ENCODE measurements at places on chromosomes 7 and 10.

DNA sequence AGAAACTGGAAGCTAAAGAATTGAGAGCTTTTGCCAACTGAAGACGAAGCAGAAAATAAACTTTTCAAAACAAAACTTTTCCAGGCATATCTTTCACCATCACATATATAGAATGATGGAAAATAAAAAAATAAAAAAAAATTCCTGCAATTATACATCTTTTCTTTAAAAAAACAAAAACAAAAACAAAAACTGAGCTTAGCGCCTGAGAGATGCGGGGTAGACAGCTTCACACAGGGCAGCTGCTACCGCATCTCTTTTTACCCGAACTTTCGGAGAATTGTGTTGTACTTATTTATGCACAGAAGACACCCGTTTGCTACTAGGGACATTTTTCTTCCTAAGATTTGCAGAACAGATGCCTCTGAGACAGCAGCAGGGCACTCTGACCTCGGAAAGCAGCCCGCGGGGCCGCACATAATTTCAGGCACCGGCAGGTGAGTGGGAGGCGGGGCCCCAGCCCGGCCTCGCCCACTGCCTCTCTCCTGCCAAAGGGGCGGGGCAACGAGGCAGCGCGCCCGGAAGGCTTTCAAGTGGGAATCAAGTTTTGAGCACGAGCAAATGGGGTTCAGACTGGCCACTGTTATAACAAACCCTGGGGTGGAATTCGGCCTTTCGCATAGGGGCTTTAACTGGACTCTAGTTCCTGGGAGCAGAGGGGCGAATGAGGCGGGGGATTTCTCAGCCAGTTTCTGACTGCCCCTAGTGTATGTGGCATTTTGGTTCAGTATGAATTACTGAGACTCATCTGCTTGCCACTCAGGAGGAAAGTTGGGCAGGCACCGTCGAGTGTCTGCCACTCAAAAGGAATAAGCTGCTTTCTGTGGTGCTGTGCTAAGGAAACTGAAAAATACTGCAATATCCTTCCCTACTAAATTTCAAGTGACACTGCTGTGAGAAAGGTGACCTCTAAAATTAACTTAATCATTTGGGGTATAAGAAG lies 18.5 kb upstream of the FAM133B start:
- DNase-seq = peak; percentile 33

DNA sequence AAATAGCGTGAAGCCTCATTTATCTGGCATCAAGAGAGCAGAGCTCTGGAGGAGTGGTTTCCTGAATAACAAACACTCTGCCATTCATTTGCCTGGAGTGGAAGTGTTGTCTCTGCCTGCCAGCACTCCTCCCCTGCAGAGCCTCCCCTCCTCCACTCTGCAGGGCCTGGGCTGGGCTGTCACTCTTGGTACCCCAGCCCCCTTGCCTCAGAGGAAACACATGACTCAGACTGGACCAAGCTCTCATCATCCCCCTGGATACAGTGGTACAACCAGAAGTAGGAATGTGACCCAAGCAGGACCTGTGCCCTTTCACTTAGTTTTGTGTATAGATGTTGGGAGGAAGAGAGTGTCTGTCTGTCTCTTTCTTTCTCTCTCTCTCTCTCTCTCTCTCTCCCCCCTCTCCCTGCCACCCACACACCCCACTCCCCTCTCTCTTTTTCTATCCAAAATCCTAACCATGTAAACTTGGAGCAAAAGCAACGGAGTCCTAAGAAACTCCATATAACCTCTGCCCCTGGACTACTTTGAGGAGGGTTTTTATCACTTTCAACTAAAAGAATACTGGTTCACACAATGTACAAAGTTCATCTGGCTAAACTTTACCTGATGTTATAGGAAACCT lies 43.9 kb downstream of the DOCK4 start:
- peak; percentile 77 for DNase-seq

- DNase-seq = no peak
Observed at GRCh38 chr7:38306914-38307313, 33.5 kb upstream of the TARP start.

GRCh38 chr7:101402081-101402779 lies 39.6 kb downstream of the COL26A1 start:
- no peak for DNase-seq

GRCh38 chr7:91082852-91083495 lies 181.3 kb upstream of the FZD1 start:
- peak; percentile 3 for DNase-seq

Data from COR-L47 (cell line).